PC-9 (cell line): ENCODE measurements at places on chromosomes 12 and 14. TPM values are rescaled to one million over a fixed set of nuclear protein-coding genes. Genes with fewer than 3 reads are reported as not detected.

DNA sequence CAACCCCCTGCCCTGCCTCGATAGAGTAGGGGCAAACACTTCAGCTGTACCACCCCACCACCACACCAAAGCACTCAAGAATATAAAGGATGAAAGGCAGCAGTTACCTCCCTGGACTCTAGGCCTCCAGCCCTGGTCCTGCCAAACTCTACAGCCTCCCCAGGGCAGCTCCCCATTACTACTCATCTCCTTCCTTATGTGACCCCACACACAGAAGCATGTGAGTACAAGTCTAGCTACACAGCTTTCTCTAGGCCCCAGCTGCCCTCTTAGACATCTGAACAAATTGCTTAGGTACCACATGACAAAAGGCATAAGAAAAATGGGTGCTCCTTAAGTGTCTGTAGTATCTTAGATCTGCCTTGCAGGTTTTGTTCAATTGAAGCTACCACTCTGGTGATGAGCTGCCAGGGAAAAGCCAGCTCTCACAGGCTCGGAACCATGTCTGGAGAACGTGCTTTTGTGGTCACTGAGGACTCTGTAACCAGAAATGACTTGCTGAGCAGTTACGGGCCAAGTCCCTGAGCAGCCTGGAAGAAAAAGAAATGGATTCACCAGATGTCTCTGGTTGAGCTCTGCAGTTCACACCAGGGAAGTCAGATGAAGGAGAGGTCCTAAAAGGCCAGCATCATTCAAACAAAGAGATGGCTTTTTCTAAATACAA is 32.8 kb downstream of the FMNL3 start:
- DNase-seq: no peak

Gene LRRIQ1
- 4.2 and 5.2 TPM in 2 replicates for total RNA-seq

- DNase-seq: peak; percentile 69
Observed at GRCh38 chr14:61174987-61175386, 106.2 kb downstream of the TMEM30B start.

Gene DDX54
- total RNA-seq: 80.1 and 81.3 TPM in 2 replicates

- no peak for DNase-seq
Observed at GRCh38 chr12:50192908-50193307, 25.7 kb upstream of the CERS5 start.

DNA sequence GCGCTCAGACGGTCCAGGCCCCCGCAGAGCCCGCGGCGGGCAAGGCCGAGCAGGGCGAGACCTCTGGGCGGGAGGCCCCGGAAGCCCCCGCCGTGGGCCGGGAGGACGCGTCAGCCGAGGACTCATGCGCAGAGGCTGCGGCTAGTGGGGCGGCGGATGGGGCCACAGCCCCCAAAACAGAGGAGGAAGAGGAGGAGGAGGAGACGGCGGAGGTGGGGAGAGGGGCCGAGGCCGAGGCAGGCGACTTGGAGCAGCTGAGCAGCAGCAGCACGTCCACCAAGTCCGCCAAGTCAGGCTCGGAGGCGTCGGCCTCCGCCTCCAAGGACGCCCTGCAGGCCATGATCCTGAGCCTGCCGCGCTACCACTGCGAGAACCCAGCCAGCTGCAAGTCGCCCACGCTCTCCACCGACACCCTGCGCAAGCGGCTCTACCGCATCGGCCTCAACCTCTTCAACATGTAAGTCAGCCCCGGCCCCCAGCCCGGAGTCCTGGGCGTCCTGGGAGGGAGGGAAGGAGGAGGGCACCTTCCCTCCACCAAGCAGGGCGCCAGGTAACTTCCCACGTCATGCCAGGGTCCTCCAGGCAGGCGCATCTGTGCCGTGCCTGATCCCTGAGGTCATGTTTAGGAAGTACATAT is 72.4 kb downstream of the IQSEC3 start:
- no peak for DNase-seq
